ENCODE measurements at places on chromosomes 5 and 9.

- DNase-seq: no peak
These were observed 24.9 kb downstream of the VAV2 start for GRCh38 chr9:133967024-133967741.

DNA sequence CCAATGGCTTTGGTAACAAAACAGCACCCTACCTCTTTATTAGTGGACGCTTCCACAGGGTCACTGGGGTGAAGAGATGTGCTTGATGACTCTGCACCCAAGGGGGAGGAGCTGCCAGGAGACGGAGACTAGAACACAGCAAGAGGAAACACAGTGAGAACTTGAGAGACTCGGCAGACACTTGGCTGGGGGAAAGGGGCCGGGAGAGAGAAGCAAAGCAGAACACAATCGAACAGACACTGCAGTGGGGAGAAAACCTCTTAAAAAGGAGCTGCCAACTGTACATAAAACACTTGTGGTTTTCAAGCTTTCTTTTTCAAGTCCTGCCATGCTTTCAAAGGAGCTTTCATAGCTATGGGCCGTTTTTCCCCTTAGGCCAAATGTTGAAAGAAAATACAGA, 151.0 kb downstream of the ENTREP1 start:
- DNase-seq: no peak

GRCh38 chr5:175597718-175598117, 60.2 kb upstream of the HRH2 start:
- DNase-seq: no peak

DNA sequence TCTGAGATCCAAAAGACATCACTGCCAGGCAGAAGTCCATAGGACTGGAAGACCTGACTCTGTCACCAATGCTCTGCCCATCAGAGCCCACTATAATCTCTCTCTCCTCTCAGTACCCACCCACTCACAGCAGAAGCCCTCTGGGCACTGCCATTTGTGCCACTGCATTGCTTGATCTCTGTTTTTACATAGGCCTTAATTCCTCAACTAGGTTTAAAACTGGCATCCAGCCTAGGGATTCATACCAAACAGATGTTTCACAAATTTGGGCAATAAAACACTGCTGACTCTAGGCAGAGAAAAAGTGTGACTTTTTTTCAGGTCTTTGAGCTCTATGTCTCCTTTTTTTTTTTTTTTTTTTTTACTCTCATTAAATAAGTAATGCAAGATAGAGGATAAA, 91.1 kb upstream of the RANBP3L start:
- no peak for DNase-seq

DNA sequence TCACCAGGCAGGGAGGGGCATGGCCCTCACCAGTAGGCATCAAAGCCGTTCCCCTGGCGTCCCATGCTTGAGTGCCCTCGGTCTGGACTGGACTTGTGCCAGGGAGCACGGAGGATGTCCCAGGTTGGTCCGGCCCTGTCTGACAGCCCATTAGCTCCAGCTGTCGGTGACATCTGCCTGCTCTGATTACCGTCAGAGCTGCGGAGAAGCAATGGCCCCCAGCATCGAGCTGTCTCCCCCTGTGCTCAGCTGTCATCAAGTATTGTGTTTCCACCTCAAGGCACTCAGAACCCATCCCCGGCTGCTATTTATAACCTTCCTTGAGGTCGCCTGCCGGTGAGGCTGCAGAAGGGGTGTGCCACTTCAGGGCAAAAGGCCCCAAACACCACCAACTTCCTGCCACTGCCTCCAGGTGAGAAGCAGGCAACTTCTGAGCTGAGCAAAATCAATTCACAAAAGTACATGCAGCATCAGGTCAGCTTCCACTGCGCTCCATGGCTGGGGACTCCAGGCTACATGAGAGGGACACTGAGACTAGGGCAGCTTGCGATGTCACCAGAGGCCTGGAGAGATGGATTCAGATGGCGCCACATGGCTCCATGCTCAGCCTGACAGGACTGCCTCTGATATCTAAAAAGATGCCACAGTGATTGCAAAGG, 142.7 kb downstream of the C5orf15 start:
- DNase-seq: no peak

DNA sequence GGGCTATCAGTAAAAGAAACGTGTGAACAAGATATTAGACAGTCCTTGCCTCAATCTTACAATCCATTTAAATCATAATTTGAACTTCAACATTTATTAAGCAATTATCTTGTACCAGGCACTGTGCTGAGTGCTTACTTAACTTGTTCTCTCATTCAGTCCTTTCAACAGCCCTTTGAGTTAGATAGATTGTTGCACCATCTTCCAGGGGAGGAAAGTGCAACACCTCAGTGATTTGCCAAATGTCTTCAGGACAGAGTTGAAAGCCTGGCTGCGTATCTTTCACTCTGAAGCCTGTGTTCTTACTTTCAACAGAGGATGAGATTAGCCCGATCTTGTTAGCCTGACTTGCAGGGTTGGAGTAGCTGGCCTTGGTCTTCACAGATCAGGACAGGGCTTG, 34.2 kb upstream of the SUB1 start:
- DNase-seq: no peak

GRCh38 chr5:56467176-56467717, 234.1 kb upstream of the ANKRD55 start:
- DNase-seq: no peak

DNA sequence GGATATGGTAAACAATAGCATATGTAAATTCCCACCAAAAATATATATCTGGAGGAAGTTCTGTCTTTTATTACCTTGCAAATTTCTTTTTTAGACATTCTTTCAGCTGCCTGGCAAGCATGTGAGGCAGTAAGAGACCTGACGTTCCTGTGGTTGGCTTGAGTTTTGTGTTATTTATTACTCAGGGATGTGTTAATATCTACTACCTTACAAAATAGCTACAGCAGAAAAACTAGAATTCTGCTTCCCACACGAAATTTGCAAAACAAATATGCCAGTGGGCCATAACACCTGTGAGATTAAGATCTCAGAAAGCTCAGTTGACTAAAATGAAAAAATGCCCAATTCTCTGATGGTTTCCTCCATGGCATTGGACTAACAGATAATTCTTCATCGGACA, 274.2 kb downstream of the TMEM167A start:
- DNase-seq: no peak

GRCh38 chr9:133823189-133824105, 85.3 kb upstream of the SARDH start:
- no peak for DNase-seq

DNA sequence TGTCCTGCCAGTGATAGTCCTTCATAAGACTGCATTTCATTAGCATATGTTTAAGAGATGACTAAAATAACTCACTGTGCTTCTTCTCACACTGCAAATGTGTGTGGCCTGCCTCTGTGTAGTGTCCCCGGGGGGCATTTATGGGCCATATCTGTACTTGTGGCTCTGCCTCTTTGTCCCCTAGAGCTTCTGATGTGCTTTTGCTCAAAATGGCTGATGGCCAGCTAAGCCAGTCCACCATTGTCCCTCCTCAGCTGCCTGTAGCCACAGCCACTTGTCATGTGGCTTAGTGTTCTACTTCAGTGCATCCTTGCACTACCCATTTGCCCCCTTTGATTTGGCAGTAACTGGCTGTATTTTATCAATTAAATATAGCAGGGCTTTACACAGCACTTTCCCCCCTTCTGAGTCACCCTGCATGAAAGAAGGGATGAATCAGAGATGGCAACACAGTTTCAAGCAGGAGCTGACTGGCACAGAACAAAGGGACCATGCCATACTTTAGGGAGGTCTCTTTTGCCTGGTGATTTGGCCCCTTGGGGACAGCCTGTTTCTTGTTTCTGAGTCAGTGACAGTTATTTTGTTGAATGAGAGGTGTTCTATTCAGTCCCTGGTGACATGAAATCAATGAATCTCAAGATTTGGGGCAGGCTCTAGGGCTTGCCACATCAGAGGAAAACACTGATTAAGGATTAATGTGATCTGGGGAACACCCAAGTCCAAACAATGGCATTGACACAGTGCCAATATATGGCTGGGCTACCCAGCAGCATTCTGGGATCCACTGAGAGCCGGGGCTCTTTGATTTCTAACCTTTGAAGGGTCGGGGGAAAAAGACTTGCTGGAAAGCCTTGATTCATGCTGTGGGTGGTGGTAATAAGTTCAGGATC, 245.5 kb downstream of the SMARCA2 start:
- DNase-seq: no peak

GRCh38 chr9:128683340-128684064, 5.5 kb upstream of the SET start:
- peak; percentile 97 for DNase-seq

GRCh38 chr5:36389245-36389644, 87.5 kb upstream of the RANBP3L start:
- no peak for DNase-seq

DNA sequence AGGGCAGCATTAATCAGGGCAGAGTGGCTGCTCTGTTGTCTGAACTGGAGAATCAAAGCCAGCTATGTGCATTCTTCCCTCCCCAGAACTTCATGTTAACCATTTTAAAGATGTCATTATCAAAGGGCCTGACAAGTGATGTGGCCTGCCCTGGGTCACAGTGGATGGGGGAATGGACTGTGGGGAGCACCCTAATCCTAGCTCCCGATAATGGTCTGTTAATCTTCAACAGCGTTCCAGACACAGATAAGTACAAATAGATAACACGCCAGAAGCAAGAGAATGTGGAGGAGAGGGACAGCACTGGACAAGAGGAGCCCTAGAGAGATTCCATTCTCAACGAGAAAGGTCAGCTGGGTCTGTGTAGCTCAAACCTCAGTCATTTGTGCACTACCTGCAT, 77.5 kb downstream of the DPYSL3 start:
- no peak for DNase-seq
